Hematopoietic multipotent progenitor cell treated with erythropoietin and hydrocortisone succinate and interleukin-3 and kit ligand, for 8 days (in vitro differentiated cells): ENCODE measurements at places on chromosomes 3 and 15.

DNA sequence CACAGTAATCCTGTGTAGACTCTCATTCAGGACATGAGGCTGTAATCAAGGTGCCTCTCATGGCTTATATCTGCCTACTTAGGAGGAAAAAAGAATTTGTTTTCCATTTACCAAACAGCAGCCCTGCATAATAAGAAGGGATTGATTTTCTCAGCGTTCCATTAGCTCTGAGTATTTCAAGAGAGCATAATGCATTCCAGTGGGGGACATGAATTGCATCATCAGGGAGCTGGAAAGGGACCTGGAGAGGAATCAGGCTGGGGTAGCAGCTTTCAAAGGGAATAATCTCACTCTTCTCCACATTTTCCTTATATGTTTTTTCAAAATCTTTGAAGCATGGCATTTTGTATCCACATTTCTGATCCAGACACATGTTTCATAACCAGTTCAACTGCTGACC is 150.6 kb upstream of the ANKRD28 start:
- no peak for DNase-seq

DNA sequence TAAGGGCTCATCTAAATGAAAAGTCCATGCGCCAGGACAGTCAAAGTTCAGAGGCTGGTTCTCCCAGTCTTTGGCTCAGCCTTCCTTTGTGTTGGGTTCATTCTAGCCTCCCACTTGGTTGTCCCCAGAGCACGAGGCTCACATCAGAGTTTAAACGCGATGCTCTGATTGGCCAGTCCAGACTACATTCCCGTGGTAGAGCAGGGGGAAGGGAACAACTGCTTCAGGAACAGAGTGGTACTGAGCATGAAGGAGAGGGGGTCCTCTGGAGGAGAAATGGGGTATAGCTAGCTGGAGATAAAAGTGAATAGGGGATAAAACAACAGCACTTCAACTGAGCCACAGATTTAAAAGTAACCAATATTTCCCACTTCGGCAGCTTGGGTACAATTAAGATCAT is 32.2 kb downstream of the ANAPC13 start:
- no peak for DNase-seq

DNA sequence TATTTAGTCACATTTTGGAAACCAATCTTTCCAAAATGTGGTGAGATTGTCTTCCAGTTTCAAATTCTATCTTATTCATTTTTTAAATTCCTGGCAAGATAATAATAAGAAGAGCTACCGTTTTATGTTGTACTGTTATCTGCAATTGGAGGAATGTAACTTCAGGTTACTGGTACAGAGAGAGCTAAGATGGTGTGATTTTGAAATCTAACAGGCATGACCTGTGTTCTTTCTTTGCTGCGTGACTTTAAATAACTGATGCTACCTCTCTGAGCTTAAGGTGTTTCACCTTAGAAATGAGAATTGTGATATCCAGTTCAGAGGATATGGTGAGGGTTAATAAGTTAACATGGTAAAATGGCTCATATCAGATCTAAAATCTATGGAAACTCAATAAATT is 21.7 kb downstream of the CADM2 start:
- no peak for DNase-seq

GRCh38 chr15:101103598-101103997 is 148.2 kb downstream of the CHSY1 start:
- peak; percentile 52 for DNase-seq

DNA sequence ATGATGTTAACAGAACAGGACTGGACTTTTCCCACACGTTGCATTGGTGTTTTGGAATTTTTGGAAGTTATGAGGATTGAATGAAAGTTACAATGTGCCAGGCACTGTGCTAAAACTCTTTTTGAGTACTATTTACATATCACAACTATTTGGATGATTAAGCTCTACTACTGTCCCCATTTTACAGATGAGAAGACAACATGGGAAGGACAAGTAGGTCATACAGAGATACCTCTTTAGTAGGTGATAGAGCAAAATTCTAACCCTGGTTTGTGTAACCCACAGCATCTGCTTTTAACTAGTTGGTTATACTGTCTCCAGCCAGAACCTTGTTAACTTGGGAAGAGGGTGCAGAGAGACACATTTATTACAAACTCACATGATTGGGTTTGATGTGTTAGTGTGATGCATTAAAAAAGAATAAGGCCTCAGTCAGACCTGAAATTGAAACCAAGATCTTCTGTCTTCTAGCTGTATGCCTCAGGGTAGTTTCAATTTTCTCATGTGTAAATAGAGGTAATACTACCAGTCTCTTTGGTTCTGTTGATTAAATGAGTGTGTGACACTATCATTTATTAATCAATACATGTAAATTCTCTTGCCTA is 1.4 kb downstream of the NDUFB4 start:
- DNase-seq: no peak

GRCh38 chr3:141682007-141682406 is 56.1 kb upstream of the RNF7 start:
- DNase-seq: no peak

GRCh38 chr15:48361685-48362084 is 30.5 kb downstream of the DUT start:
- DNase-seq: no peak

DNA sequence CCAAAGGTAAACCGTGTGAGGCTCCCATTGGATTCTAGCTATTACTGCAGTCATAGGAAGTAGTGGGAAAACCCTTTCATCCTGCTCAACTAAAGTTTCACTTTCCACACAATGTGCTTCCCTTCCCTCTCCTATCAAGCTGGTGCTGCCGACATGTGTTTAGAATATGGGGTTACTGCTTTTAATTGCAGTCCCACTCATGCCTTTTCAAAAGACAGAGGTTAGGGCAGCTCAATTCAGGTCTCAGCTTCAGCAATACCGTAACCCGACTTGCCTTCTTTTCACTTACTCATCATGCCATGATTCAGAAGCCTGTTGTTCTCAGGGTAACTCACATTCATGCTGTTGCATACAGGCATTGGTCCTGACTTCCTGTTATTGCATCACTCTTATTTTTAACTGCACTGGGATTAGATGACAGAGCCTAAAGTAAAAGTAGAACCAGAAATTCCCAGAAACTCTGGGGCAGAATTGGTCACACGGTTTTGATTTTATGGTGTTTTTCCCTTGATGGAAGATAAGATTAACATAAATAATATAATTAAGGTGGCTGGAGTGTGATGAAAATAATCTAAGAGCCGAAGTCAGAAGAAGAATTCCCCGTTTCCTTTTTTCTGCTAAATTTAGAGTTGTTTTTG is 45.7 kb downstream of the C2CD4B start:
- no peak for DNase-seq

GRCh38 chr3:149448331-149448831 is 26.1 kb upstream of the TM4SF4 start:
- no peak for DNase-seq

- DNase-seq: peak; percentile 32
These were observed 33.9 kb downstream of the GRK7 start for GRCh38 chr3:141796889-141797781.
